ENCODE measurements at places on chromosomes 12 and 14.

DNA sequence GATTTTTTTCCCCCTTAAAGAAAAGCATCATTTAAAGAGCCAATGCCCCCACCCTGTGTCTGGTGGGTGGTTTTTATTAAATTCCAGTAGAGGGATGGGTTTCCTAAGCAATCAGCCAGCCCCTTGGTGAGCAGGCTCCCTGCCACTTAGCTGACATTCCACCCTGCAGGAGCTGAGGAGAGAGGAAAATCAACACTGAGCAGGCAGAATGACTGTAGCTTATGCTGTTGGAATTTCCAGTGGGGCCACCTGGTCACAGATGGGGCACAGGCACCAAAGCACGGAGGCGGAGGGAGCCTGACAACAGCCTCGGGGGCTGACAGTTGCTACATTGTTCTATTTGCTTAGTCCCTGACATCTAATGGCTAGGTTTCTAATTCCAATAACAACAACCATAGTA, 127.7 kb downstream of the TMEM30B start:
- no peak for DNase-seq

- DNase-seq: no peak
Measured at GRCh38 chr12:27367078-27367477, 34.4 kb downstream of the BMAL2 start.

GRCh38 chr14:89540830-89541470, 123.9 kb upstream of the FOXN3 start:
- no peak for DNase-seq

DNA sequence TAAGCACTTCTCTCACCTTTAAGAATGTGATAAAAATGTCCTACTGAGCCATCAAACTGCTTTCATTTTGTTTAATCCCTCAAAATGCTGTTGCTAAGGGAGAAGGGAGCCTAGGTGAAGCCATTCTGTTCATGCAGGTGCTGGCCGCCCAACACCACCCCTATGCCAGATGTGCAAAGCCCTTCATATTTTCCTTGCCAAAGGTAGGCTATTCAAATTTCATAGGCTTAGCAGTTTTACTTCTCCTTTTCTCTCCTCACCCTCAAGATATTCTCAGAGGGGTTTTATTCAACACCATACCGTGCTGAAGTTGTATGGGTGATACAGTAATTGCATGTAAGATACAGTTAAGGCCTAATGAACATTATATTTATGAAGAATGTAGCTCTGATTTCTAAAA, 461.7 kb downstream of the GXYLT1 start:
- DNase-seq: no peak

GRCh38 chr14:99655521-99655920, 10.6 kb downstream of the HHIPL1 start:
- DNase-seq: no peak

GRCh38 chr14:50544911-50545310, 12.5 kb upstream of the MAP4K5 start:
- no peak for DNase-seq

- no peak for DNase-seq
Measured at GRCh38 chr12:1217191-1217949, 226.3 kb downstream of the ERC1 start.

GRCh38 chr12:64080319-64081007, 141.6 kb downstream of the KICS2 start:
- DNase-seq: no peak

- DNase-seq: no peak
Measured at GRCh38 chr14:104882991-104883660, 18.1 kb downstream of the CEP170B start.

DNA sequence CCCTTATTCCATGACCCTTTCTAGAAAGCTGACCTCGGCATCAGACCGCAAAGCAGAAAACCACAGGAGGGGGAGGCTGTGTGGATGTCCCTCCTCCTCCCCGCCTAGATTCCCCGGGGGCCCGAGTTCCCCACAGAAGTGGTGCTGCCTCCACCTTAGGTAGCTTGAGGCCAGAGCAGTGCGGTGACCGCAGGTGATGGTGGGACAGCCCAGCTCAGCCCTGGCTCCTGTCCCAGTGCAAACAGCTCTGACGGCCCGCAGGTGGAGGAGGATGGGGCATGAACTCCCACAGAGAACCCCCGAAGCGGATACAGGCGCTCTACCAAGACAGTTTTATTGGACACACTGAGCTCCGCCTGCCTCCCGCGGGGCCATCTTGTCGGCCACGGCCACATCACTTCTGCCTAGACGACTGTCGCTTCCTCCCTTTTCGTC, 19.5 kb downstream of the ARL6IP4 start:
- no peak for DNase-seq

DNA sequence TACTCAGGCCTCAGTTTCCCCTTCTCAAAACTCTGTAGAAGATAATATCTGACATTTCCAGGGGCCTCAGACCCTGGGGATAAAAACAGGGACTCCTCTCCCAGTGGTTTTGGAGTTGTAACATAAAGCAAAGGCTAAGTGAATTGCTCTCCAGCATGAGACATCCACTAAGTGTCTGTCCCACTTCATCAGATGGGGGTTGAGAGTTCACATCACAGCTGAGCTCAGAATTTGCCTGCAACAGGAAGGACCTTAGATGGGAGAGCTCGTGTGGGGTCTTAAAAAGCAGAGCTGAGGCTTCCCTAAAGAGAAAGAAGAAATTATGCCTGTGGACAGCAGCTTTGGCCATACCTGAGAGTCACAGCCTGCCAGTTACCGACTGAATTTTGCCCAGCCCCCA, 61.1 kb downstream of the TBX5 start:
- DNase-seq: no peak

- peak; percentile 67 for DNase-seq
Measured at GRCh38 chr14:20662968-20663732, 21.2 kb upstream of the RNASE4 start.

GRCh38 chr12:108349278-108349688, 10.2 kb upstream of the CMKLR1 start:
- DNase-seq: no peak

GRCh38 chr12:75710361-75711069, 199.1 kb upstream of the KRR1 start:
- no peak for DNase-seq

GRCh38 chr12:109089683-109090082, 3.6 kb downstream of the ALKBH2 start:
- no peak for DNase-seq

- DNase-seq: no peak
Measured at GRCh38 chr12:49953961-49954846, 3.7 kb downstream of the AQP2 start.

GRCh38 chr12:68122236-68122920, 37.2 kb downstream of the IFNG start:
- no peak for DNase-seq

DNA sequence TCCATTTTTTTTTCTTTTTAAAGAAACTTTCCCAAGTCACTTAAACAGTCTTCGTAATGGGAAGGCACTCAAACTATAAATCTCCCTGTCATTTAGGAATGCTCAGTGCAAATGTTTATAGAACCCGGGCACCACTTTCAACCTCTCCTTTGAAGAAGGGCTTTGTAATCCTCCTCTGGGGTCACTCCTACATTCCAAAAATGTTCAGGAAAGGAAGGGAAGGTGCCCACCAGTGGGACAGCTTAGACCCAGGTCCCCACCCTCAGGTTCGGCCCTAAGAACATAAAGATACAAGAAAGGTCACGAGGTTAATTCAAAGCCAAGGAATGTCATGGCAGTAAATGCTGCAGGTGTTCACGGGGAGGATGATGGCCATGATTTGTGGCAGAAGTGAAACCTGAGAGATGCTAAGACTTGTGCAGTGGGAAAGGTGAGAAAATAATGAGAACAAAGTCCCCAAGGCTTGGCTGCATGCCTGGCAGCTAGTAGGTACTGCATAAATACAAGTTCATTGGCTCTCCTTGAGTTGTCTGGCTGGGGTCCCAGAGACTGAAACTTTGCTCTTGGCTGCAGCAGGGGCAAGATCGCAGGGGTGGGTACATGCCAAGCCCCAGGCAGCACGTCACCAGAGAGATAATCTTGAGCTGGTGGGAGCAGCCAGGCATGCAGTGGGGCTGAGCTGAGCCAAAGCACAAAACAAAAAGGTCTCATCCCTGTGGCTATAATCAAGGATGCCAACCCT, 21.1 kb downstream of the KRT18 start:
- no peak for DNase-seq

DNA sequence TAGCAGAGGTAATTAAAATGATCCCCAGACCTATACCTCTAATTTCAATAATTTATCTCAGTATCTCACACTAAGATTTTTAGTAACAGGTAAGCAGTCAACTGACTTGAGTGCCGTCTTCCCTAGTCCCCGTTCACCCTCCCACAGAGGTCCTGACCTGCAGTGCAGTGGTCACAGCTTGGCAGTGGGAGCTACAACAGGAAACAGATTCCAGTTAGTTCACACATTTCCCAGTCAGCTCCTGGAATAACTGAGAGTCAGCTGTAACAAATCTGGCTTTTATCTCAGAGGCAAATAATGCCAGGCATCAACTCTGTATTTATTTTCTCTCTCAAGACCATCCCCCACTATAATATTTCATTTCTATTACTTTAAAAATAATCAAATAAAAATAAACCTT, 308.2 kb downstream of the ATP23 start:
- no peak for DNase-seq

DNA sequence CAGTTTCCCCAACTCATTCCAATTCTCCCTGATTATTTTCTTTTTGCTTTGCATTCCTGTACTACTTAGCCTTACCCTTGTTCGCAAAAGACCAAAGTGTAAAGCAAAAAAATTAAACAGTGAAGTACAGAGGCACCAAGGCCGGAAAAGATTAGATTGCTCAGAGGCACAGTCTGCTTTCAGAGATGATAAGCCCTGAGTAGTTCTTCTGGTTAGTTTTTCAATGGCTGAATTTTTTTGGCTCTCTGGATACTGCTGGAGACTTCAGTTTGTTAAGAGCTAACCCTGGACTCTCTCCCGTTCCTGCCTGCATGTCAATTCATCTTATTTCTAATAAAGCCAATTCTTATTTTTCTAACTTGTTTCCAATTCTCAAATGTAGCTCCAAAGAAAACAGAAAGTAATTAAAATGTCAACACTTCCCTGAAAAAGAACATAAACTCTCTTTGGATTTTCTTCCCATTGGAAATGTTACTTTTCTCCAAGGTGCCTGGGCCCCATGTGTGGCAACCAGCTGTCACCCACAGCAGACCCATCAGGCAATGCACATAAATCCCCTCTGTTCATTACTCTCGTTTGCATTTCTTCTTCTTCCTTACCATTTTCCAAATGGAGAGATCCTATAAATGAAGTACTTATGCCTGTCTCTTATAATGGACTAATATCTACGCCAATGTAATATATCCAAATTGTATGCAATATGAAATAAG, 142.8 kb downstream of the BTG1 start:
- DNase-seq: no peak

- peak; percentile 79 for DNase-seq
Measured at GRCh38 chr12:94100990-94101737, 47.2 kb upstream of the PLXNC1 start.

DNA sequence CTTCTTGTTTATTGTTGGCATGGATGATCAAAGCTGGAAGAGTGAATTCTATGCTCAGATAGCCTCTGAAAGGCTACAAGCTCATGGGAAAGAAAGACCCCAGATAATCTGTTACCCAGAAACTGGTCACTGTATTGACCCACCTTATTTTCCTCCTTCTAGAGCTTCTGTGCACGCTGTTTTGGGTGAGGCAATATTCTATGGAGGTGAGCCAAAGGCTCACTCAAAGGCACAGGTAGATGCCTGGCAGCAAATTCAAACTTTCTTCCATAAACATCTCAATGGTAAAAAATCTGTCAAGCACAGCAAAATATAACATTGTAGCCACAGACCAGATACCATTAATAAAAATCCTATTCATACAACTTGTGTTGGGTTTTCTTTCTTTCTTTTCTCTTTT, 7.2 kb downstream of the ACOT6 start:
- DNase-seq: no peak

GRCh38 chr12:54016478-54016964, 7.7 kb downstream of the HOXC8 start:
- peak; percentile 94 for DNase-seq

DNA sequence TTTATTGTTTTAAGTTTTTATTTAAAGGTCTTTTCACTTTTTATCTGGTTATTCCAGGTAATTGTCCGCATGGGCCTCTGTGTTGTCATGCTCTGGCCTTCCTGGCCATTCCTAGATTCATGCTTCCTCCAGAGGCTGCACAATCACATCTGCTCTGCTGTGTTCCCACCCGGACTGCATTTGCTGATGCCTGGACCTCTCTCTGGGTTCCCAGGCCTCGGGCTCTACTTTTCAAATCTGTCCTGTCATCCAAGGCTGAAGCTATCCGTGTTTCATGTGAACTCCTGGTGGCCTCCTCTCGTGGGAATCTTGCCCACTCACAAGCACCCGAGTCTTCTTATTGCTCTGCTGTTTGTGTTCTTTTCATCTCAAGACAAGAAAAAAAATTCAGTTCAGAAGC, 16.1 kb upstream of the VDR start:
- DNase-seq: no peak

All from ACHN (cell line).